ENCODE measurements at places on chromosomes 2 and 18. TPM values are rescaled to one million over a fixed set of nuclear protein-coding genes. Genes with fewer than 3 reads are reported as not detected.

DNA sequence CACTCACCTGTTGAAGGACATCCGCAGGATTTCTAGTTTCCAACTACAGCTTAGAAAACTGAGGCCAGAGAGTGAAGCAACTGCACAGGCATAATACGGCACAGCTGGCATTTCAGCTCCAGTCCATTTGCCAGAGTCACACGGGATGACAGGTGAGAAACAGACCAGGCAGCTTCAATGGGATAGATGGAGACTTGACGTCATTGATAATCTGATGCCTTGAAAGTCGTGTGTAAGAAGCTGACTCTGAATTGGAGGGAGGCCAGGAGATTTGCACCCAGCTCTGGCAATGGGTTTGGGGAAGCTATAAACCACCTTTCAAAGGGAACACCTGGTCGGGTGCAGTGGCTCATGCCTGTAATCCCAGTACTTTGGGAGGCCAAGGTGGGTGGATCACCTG, 12.4 kb upstream of the DNMT3A start:
- no peak for DNase-seq

DNA sequence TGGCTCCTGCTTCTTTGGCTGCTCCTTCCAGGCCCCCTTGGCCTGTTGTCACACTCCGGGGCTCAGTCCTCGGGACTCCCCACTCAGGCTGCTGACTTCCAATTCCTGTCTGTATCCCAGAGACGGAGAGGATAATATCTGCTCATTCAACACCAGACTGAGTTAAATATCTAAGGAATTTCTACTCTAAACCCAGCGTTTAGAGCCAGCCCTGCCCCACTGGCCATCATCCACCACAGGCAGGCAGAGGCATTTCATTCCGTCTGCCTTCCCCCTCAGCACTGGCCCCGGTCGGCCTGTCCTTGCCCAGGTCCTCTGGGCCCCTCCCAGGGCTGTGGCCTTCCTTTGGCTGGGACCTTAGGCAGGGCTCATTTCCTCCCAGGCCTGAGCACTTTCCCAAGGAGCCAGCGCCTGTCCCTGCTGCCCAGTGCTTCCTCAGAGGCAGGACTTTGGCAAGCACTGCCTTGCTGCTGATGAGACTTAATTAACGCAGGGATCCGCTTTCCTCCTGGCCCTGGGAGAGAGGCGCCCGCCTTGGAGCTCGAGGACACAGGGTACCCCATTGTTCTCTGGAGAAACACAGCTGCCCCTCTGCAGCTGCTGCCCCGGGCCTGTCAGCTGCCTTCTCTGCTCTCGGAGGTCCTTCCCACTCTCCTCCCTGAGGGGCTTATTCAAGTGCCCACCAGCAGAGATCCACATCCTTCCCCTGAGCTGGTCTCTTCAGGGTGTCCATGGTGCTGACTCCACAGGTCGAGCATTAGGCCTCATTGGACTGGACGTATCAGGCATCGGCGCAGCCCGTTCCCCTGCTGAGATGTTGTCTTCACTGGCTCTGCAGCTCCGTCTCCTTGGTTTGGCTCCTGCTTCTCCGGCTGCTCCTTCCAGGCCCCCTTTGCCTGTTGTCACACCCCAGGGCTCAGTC, 42.8 kb downstream of the ATOH8 start:
- DNase-seq, result peak; percentile 26

- DNase-seq, result no peak
Observed at GRCh38 chr2:179393481-179393880, 128.8 kb upstream of the SESTD1 start.

DNA sequence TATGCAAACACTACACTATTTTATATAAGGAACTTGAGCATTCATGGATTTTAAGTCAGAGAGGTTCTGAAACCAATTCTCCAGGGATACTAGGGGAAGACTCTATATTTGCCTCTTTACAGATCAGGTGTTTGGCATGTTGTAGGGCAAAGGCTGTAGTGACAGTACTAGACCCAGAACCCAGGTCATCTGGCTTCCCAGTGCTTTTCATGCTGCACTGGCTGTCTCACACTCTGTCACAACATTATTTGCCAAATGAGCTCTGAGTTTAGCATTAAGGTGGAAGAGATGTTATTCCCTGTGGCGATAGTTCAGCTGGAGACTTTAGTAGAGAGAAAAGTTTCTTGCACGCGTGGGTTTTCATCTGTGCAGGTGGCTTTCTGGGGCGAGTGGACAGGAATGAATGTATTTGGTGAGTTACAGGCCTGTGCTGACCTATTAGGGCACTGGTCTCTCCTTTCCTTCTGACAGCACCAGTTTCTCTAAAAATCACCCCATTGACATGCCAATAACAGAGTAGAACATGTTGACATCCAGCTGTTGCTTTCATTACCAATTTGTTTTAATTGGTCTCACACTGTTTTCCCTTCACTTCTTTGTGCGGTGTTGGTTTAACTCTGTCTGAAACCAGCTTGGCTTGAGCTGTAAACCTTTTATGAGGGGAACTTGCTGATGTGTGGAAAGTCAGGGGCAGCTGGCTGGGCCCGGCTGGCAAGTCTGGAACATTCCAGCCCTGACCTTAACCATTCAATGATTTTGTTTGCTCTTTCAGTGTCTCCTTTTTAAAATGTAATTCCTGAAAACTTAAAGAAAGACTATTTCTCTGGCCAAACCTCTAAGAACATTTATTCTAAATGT, 643.0 kb upstream of the FAM98A start:
- no peak for DNase-seq

SERPINB13 gene
- not detected for total RNA-seq

DNA sequence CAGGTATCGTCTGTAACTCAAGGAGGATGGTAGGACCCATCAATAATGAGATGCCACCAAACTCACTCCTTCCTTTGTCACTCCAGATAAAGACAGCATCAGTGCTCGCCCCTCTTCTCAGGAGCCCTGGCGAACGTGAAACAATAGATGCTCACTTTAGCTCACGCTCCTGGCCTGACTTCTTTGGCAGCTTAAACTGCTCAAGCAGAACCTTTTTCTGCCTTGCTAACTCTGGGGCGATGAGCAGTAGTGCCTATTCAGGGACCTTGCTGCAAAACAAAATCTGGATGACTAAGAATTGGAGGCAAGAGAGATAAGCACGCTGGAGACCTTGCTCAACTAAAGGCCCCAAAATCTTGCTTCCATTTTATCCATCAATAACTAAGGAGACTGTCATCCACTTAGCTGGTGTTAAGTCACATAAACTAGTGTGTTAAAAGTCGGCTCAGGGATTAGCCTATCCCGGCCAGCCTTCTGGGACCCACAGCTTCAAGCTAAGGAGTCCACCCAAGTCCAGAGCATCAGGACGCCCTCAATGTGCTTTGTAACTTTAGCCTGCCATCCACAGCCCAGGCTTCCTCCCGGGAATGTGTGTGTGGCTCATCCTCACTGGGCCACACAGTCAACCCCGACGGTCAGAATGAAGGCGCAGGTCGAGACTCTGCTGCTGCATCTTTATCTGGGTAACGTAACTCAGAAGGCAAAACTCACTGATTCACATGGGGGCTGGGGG, 38.9 kb downstream of the ZNF516 start:
- no peak for DNase-seq

DNA sequence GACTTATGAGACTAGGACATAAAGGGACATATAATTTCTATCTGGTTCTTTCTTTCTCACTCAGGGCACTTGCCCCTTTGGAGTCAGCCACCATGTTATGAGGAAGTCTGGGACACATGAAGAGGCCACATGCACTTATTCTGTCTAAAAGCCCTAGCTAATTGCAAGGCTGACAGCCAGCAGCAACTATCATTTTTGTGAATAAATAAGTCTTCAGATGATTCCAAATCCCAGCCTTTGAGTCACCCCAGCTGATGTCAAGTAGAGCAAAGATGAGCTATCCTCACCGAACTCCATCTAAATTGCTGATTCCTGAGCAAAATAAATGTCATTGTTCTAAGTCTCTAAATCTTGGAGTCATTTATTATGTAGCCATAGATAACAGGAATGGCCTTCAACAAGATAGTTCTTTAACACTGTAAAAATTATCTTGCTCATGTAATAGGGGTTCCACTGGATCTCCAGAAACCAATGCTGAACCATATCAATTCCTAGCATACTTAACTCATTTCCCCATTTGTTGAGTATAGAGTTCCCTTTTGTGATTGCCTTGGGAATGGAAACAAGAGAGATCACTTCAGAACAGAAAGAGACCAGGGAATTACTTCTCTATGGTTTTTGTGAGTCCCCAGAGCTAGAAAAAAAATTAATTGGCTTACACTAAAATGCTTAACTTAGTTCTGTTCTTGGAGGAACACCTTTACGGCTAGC, 50.6 kb upstream of the FN1 start:
- no peak for DNase-seq

DNA sequence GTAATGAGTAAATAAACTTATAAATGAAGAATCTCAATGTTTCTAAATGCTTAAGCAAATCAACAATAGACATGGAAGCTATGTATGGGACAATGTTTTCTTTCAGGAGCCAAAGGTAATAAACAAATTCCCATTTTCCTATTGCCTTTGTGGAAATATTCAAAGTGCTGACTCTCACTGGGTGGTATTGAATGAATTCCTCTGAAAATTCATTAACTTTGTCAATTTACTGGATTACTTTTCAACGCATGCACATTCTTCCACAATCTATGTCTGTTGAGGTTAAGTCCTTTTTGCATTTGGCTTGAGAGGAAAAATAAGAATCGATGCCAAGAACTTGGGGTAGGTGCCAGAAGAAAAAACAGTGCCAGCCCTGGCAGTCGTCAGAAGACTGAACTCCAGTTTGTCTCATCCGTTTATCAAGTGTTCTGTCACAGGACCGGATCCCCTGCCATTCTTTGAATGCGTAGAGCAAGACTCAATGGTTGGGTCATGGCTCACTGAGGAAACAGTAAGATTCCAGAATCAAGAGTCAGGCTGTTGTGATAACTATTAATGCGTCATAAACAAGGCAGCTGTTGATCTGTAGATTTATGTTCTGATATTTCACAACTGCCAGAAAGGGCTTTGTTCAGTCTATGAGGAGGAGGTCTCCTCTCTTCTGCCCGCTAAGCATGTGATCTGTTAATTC, 133.3 kb downstream of the GFPT1 start:
- DNase-seq, result no peak

- DNase-seq, result no peak
Observed at GRCh38 chr2:216362730-216363129, 9.6 kb downstream of the MARCHF4 start.

DNA sequence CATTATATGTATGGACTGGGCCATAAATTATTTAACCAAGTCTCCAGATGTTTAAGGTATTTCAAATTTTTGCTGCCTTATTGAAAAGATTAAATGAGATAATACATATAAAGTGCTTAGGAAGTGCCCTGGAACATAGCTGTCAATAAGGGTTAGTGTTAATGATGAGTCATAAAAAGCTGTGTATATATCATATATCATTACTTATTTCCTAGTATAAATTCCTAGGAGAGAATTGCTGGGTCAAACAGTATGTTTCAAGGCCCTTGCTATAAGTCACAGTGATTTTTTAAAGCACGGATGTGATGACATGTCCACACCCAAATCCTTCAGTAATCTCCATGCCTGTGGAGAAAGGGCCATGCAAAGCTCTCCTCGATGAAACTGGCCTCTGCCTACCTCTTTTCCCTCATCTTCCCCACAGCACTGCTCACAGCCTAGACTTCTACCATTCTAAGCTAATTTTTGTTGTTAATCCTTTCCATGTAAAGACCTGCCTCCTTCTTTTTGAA, 8.5 kb downstream of the ZNF2 start:
- DNase-seq, result no peak

Measured in Caco-2 (cell line).